ENCODE measurements at places on chromosomes 1 and 21.

GRCh38 chr1:167012570-167012969 is 23.5 kb downstream of the MAEL start:
- DNase-seq, result no peak

DNA sequence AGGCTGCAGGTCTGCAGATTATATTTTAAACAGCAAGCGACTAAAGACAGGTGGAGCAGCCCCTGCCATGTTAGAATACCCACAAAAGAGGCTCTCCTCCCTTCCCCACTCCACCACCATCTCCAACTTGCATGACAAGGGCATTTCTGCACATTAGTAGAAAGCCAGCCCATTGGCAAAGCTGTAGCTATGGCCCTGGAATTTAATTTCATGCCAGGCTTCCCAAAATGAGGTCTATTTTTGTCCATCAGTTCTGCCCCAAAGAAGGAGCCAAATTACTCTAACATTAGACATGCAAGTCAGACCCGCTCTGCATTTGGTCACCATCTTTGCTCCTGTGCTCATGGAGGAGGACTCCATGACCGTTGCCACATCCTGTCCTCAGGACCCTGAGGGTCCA is 115.2 kb downstream of the LAMC2 start:
- DNase-seq, result no peak

DNA sequence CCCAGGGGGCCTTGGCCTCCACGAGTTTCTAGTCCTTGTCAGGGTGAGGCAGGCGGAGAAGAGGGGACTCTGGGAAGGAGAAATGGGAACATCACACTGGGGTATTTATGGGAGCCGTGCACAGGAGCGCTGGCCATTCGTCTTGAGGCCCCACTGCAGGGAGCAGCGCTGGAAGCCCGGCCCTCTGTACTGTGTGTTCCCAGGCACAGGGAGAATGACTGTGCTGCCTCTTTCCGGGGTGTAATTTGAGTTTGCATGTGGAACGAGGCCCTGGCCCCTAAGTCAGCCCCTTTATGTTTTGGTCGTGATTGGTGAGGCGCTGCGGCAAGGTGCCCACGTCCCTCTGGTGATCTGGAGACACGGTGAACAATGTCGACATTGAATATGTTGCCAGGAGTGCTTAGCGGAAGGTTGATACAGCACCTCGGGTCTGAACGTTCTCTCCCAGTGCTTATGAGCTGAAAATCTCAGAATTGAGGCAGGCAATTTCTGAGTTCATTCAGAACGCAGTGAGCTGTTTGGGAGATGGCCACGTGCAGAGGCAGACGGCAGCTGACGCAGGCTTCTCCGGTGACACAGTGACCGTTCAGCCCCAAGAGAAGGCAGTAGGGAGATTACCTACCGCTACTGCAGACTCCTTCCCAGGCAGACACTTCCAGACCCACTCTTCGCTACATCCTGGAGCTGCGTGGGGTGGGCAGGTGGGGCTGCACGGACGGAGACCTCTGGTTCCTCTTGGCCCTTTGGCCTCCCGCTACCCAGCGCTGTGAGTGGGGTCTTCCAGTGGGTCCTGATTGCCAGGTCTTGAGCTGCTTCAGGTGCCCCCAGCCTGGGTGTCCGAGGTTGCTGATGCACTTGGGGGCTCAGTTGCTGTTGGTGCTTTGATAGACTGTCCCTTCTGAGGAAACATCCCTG is 265.8 kb downstream of the CAMTA1 start:
- DNase-seq, result no peak

DNA sequence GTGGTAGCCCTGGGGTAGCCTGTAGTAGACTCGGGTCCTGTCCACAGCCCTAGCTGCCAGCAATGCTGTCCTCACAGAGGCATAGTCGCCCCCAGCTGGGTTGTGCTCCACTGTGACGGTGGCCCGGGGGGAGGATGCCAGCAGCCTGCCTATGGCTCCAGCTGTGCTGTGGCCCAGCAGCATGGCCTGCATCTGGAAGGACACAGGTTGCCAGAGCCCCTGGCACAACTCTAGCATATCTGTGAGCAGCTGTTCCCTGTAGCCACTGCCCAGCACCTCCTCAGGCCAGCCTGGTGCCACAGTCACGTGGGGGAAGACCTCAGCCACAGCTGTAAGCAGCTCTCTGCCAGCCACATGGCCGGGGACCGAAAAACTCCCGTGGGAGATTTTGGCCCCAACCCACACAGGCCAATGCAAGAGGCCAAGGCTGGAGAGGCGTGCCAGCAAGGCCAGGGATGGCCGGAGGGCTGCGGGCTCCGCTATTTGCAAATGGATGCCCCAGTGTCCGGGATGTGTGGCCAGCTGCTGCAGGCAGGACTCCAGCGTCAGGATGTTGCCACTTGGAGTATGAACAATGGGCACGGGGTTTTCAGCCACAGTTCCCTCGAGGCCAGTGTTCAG is 13.9 kb downstream of the FAM151A start:
- no peak for DNase-seq

- DNase-seq, result no peak
Measured at GRCh38 chr21:44368711-44369446, 15.5 kb downstream of the TRPM2 start.

- no peak for DNase-seq
Measured at GRCh38 chr1:184014271-184014670, 23.3 kb downstream of the COLGALT2 start.

DNA sequence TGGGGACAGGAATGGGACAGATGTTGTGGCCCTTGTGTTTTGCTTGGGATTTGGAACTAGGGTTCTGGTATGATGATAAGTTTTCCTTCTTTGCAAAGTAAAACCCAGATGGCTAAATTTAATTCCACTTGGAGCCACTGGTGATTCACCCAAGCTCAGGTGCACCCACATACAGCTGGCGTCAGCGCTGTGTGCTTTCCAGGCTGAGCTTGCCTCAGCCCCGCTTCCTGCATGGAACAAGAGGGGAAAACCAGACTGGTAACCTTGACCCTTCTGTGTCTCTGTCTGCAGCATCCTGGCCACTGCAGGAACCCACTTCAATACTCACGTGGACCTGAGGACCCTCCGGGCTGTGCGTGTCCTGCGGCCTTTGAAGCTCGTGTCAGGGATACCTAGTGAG is 94.2 kb downstream of the CACNA1E start:
- DNase-seq, result no peak

DNA sequence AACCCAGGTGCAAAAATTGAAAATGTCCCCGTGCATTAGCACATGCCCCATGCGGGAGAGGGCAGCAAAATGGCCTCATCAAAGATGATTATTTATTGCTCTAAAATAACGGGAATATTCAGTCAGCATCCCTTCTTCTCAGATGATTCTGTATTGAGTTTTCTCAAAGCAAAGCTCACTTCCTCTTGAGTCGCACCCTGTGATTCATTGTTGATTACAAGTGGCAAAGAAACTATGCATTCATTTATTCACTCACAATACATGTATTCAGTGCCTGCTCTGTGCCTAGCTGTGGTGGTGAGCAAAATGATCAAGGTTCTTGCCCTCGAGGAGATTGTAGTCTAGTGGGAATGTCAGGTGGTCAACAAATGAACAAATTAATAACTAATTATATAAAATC is 226.0 kb upstream of the KAZN start:
- no peak for DNase-seq
